ENCODE measurements at places on chromosomes 11 and 22.

GRCh38 chr11:12460466-12460865, 83.1 kb downstream of the PARVA start:
- DNase-seq, result no peak

DNA sequence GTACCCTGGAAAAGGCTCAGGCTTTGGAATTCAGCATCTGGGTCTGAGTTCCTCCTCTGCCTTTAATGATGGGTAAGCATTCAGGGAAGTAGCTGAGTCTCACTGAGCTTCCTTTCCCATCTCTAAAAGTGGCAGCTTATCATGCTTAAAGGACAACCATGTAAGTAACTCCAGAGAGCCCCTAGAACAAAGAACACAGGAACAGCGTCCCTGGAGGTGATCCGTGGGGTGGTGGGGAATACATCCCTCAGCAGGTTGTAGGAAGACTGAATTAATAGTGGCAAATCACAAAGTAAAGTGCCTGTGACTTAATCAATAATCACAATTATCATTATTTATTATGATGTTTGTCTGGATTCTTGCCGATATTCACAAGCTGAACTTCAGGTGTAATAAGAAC, 114.7 kb upstream of the ISX start:
- no peak for DNase-seq

DNA sequence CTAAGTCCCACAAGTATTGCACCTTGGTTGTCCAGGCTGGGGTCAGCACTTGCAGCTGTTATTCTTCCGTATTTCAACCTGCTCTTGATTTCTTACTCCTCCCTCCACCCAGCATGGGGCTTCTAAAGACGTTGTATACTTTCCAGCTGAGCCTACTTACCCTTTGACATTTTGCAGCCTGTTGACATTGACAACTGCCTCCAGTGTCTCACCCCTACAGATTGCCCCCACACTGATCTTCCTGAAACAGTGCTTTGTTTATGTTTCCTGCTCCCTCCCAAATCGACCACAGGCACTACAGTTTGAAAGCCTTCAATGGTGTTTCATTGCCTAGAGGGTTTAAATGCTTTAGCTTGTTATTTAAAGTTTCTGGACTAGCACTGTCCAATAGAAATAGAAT, 56.6 kb downstream of the FAM83F start:
- DNase-seq, result no peak

DNA sequence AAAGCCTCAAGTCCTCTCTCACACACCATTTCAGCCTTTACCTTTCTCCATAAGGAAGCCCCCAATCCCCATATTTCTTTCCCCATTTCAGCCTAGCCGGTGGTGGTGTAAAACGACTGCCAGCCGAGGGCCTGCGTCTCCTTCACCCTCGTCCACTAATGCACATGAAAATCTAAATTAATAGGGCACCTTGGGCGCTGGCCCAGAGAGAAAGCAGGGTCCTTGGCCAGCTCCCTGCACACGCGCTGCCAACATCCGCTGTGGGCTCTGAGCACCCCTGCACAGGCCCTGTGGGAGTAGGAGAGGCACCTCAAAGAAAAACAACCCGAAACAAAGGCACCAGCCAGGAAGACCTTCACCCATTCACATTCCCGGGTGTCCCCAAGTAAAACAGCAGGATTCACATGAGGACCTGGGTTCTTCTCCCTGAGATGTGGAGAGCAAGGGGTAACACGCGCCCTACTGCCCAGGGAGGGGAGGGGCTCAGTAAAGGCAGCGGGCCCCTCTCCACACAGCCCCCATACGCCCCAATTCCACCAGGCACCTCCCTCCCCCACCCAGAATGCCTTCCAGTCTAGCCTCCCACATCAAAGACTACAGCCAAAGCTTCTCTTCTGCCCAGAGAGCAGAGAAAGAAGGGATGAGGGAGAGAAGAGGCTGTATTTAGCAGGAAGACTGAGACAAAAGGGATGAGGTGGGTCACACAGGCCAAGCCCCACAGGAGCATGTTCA, 79.0 kb downstream of the MICAL3 start:
- no peak for DNase-seq

GRCh38 chr11:75203138-75203537, 37.4 kb upstream of the TPBGL start:
- DNase-seq, result no peak

DNA sequence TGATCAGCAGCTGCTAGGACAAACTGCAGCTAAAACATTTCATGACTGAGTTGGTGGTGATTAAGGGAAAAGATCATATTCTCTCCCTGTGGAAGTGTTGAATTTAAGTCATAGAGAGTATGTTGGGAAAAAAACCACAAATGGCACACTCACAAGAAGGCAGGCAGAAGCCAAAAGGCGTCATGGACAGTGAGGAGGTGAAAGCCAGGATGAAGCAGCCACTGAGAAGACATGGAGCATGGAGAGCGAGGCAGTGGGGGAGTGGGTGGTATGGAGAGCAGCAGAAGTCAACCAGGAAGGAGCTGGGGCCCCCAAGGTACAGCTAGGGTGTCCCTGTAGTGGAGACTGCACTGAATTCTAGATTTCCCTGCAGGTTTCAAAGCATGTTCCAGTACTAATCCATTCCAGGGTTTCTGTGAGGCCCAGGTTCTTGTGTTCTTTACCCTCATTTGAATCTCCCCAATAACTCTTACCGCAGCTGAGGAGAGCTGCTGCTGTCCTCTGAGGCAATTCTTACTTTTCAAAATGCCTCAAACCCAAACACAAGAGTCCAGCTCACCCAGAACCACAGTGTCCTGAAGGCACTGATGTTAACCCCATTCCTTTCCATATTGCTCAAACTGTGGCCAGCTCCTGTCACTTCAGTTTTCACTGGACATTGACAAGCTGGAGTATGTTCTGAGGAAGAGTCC, 191.8 kb upstream of the E2F8 start:
- no peak for DNase-seq

GRCh38 chr11:115890500-115890899, 386.3 kb upstream of the CADM1 start:
- no peak for DNase-seq

DNA sequence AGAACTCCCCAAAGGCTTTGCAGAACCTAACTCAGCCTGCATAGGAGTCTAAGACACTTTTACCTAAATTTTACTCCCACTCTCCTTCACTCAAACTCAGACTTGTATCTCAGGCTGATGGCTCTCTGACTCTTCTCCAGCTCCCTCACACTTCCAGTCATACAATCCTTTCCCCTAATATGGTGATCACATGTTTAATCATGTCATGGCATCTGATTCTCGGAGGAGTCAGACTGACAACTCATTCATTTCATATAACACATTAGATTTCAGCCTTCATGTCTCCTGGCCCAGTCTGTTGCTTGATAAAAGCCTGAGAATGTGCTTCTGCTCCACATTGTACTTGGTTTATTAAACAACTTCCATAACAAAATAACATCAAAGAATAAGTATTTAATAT, 1503.9 kb upstream of the TENM4 start:
- no peak for DNase-seq
